ENCODE measurements at places on chromosomes 5 and 9.
A peak's percentile ranks its signal among the peaks of the same experiment; 100 is the strongest.

GRCh38 chr5:114201332-114201731 lies 160.5 kb upstream of the KCNN2 start:
- no peak for DNase-seq

DNA sequence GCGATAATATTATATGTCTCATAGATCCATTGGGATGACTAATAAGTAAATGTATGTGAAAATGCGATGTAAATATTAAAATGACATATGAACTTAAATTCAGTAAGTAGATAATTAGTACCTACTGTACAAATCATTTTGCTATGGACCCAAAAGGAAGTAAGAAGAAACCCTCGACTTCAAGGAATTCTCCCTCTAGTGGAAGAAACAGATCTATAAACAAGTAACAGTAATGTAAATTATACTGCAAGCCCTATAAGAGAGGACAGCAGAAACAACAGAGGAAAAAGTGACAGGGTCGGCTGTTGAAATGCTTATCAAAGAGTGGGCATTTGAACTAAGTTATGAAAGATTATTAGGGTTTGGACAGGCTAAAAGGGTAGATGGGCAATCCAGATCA lies 320.3 kb downstream of the DMAC1 start:
- no peak for DNase-seq

DNA sequence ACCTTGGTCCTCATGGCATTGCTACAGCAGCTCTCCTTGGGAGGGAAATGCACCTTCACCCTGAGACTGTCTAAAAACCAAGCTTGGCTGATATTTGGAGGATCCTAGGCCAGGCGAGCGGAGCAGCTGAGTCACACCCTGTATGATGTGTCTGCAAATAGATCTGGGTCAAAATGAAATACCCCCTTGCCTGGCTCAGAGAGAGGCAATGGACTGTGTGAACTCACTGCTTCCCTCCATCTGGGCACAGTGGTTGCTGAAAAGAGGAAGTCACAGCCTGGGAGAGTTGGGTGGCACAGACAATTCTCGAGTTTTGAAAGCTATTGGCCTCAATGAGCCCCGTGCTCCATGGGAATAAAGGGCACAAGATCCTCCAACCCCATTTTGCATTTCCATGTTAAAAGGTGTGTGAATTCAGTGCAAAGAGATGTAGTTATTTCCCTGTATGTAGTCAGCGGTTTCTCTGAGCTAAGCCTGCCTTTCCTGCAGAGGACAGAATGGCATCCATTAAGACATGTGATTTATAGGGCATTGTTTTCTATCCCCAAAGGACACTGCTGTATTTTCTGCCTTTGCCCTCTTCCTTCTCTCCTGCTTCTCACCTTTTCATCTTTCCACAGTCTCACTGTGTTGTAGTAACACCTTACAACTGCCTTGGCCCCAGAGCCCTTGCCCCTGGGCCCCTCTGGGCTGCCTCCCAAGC lies 177.2 kb downstream of the GADD45G start:
- DNase-seq = no peak

GRCh38 chr9:128729302-128729701 lies 5.4 kb upstream of the ZDHHC12 start:
- DNase-seq = no peak

GRCh38 chr9:125262294-125262991 lies 817 bp downstream of the GAPVD1 start:
- DNase-seq = no peak

DNA sequence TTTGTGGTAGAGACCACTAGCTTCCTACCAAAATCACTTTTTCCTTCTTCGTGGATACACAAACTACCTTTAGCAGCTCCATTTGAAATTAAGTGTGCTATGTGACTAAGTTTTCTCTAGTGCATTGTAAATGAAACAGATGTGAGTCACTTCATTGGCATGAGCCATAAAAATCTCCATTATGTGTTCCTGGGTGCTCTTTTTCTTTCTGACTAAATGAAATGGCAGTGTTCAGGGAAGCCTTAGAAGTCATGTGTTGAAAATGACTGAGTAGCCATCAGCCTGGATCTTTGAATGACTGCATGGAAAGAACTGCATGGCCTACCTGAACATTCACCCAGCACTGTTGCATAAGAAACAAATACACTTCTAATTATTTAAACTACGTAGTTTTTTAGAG lies 107.9 kb downstream of the NDUFAF2 start:
- DNase-seq = no peak

DNA sequence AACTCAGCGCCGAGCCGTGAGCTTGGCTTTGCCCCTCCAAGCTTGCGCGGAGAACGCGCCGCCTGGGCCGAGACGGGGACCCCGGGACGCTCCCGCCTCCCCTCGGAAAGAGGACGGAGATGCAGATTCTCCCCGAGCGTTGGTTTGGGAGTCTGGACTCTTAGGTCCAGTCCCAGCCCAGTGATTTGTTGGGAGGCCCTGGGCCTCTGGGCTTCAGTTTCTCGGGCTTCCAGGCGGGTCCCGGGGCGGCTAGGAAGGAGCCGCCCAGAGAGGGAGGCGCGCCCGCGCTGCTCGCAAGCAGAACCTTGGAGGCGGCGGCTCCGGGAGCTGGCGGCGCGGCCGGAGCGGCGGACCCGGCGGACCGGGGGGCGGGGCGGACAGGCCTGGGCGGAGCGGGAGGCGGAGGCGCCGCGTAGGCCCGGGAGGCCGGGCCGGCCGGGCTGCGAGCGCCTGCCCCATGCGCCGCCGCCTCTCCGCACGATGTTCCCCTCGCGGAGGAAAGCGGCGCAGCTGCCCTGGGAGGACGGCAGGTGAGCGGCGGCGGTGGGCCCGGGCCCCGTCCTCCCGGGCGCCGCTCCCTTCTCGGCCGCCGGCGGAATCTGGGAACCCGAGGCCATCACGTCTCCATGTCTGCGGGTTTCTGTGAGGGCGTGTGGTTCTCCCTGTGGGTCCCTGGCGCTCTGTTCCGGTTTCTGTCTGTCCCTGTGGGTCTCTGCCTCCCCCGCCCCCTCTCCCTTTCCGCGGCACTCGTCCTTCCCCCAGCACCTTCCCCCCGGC lies at the start of gene B4GALT7:
Gene B4GALT7 (plus strand): TSS at position 402 of the 777 bp plus-strand sequence. CDS start 79 bp downstream, at position 481.
- peak; percentile 75 for DNase-seq

DNA sequence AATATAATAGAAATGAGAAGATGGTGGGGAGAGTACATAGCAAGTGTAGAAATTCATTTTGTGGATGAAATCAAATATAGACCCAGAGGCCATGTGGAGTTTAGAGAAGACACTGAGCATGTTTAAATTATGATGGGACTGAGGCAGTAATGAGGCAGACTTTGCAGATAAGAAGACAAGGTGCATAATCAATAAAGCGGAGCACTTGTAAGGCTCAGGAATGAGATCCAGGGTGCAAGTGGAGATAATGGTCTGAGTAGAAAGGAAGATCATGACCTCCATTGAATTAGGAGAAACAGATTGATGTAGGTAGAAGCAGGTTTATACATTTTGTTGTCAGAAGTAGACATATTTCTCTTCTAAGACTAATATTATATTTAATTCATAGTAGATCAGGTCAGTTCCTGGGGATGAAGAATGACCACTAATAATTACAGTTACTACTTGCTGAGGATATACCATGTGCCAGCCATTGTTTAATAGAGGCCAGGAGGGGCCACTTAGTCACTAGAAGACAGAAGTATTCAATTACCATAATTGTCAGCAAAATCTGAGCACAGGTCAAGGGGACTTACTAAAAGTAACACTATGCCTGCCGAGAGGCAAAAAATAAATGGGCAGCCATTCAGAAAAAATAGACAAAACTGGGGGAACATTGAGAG lies 479.8 kb downstream of the DNAH5 start:
- no peak for DNase-seq

DNA sequence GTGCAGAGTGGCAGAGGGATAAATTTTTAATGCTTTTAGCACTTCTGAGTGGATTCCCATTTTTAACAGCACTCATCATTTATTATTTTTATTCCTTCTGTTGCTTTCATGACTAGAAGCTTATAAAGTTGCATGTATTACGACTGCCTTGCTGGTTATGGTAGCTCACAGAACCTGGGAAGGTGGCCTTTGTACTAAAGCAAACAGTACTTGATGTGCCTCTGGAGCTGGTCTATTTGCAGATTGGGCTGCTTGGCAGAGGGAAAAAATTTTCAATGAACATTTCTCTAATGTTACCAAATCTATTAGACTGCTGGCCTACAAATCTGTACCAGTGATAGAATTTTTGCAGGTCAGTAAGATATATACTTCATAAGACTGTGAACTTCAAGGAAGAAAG lies 274.5 kb upstream of the C9orf72 start:
- no peak for DNase-seq

DNA sequence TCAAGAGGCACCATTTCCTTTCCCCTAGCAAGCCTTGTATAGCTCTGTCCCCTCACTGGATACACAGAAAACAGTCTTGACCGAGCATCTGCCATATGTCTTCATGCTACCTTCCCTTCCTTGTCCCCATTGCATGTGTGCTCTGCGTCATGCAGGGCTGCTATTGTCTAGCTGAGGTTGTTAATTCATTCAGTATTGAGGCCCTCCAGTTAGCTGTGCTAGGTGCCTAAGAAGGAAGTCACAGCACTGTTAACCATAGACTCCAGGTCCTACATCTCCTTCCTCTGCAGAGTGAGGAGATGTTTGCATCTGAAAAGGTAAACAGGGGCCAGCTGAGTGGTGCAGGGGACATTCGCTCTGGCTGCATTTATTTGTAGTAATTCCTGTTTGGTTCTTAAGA lies 48.2 kb downstream of the SLC1A3 start:
- DNase-seq = no peak

GRCh38 chr5:83955916-83956315 lies 235.3 kb upstream of the HAPLN1 start:
- no peak for DNase-seq

DNA sequence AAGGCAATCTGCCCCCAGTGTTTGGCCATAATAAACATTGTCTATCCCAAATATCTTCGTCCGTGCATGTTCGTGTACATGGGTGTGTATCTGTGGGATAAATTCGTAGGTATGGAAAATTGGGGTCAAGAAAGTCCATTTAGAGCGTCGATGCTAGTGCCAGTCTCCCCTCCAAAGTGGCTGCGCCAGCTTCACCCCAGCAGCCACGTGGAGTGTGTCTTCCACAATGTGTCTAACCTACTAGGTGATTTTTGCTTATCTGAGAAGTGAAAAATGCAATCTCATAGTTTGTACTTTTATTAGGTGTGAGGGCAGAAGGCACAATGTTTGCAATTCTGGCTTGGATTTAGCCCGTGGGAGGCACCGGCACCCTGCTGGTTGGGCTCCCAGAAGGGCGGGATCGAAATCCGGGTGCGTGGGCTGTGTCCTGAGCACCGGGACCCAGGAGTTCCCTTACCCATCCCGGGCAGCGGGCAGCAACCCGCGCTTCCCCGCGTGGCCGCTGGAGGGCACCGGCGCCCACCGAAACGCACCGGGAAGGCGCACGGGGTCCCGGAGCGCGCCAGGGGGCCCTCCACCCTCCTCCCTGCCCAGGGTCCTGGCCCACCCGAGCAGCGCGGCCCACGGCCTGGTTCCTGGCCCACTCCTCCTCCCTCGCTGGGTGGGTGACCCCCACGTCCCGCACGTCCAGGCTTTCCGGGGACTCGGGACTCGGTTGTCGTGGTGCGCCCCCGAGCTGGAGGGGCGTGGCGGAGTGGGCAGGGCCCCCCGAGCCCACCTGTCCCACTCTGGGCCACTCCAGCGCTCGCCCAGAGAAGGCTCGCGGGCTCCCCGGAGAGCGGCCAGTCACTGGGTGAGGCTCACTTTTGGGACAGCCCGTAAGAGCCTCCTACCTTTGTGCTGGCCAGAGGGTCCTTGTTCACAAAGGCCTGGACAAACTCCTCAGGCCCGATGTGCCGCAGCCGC lies 55.4 kb upstream of the RNF130 start:
- no peak for DNase-seq

GRCh38 chr5:124858612-124859011 lies 112.2 kb upstream of the ZNF608 start:
- DNase-seq = no peak

Data from stimulated activated CD8-positive, alpha-beta memory T cell treated with anti-CD3 and anti-CD28 coated beads, Interleukin-4, amount 100 ng/mL, for 4 hours (primary cell).